NCI-H446 (cell line): ENCODE measurements at places on chromosomes 1 and 21.
A peak's percentile ranks its signal among the peaks of the same experiment; 100 is the strongest.

- no peak for DNase-seq
These were observed 206.0 kb downstream of the CENPF start for GRCh38 chr1:214808845-214809460.

DNA sequence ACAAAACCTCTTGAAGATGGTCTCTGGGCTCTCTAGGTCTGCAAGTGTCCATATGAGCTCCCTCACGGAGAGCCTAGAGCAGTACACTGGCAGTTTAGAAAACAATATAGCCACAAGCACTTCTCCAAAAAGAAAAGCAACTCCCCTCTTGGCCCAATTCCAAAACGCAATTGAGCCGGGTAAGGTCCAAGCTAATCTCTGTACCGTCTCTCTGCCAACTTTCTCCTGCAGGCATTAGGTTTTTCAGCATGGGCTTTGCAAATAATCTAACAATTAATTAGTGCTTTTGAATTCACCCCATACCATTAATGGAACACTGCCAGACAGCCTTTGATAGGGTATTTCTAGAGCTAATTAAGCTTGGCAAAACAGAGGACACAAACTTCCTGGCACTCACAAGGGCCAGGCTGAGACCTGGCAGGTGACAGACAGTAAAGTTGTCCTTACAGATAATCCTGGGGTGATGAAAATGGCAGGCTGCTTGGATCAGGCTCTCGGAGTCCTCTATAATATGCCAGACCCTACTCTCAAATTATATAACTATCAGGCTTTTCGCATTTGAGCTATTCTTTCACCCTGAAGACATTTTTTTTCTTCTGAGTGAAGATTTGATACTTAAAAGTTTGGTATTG, 39.8 kb downstream of the TGFBR3 start:
- peak; percentile 96 for DNase-seq

- DNase-seq: peak; percentile 99
These were observed 227.1 kb downstream of the GRIK3 start for GRCh38 chr1:36807262-36807661.

DNA sequence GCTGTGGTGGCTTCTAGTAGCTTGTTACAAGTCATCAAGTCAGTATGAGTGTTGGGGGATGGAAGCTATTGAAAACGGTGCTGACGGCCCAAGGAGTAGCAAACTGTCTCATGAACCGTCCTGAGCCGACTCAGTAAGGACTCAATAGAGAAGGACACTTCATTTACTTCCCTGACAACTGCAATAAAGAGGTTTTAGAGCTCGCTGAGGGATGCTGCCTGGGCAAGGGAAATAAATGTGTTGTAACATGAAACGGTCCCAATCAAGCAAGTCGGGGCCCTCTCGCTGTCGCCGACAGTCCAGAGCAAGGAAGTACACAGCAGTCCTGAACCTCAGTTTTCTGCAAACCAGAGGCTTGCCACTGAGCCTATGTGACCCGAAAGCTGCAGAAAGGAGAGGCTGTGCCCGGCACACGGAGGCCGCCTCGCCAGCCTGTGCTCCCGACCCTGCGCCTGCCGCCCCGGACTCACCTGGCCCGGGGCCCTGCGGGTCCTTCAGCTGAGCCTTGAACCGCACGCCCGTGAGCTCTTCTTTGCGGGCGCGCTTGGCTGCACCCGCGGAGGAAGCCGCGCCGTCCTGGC, 423 bp downstream of the URB1 start:
- no peak for DNase-seq

DNA sequence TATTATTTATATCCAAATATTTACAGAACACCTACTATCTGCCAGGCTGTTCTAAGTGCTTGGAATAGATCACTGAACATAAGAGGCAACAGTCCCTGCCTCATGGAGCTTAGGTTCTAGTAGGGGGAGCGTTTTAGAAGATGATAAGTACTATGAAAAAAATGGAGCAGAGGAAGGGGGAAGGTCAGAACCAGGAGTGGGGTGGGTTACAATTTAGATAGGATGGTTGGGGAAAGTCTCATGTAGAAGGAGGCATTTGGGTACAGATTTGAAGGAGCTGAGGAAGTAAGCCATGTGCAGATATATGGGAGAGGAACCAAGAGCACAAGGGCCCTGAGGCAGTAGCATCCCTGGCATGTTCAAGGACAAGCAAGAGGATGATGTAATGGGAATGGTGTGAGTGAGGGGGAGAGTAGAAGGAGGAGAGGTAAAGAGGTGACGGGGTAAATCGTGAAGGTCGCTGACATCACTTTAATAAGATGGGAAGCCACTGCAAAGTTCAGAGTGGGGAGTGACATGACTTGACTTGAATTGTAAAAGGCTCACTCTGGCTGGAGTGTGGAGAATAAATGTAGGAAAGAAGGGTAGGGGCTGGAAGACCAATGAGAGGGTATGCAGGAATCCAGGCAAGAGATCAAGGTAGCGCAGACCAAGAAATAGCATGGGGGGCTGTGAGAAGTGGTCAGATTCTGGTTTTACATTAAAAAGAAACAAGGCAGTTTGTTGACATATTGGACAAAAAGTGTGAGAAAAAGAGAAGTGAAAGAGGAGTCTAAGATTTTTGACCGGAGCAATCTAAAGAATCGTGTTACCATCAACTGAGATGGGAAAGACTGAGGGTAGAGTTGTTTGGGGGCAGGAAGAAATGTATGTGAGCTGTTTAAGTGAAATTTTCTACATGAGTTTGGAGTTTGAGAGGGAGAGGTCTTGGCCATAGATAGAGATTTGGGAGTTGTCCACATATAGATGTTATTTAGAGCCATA, 92.6 kb downstream of the LPAR3 start:
- no peak for DNase-seq

DNA sequence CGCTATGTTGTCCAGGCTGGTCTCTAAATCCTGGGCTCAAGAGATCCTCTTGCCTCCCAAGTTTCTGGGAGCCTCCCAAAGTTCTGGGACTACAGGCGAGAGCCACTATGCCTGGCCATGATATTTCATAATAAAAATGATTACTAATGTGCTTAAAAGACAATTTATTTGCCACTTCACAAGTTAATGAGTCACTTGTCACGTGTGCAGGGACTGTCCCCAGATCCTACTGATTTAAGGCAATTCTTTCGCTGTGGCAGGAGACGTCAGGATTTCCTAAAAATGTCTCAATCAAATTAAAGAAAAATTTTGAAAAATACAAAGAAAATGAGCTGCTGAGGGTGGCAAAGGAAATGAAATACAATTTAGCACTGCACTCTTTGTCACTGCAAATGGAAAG, 43.5 kb downstream of the B3GALNT2 start:
- DNase-seq: no peak

- DNase-seq: no peak
These were observed 78.0 kb downstream of the PDE9A start for GRCh38 chr21:42731264-42732032.

GRCh38 chr1:59070610-59071009, 226.3 kb upstream of the FGGY start:
- DNase-seq: no peak

DNA sequence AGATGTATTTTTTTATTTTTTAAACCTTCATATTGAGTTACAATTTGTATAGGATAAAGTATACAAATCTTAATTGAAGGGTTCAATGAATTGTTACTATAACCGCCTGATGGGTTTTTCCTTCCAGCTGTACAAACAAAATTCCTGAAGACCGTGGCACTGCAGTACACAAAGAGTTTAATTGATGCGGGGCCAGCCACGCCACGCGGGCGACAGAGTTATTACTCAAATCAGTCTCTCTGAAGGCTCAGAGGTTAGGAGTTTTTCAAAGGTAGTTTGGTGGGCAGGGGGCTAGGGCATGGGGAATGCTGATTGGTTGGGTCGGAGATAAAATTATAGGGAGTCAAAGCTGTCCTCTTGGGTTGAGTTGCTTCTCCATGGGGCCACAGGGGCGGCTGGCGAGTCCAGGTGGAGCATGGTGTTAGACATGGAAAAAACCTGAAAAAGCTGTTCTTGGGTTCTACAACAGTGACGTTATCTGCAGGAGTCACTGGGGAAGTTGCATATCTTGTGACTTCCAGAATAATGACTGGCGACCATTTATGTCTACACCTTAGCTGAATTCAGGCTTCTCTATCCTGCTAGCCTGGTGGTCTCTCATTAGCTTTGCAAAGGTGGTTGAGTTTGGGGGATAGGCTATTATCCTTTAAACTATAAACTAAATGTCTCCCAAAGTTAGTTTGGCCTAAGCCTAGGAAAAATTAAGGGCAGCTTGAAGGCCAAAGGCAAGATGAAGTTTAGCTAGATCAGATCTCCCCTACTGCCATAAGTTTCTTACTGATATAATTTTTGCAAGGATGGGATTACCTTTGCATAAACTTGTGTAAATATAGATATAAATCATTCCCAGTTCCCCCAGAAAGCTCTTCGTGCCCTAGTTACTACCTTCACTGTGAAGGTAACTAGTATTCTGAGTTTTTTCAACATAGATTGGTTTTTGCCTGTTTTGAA, 13.0 kb upstream of the TMEM9 start:
- DNase-seq: no peak

DNA sequence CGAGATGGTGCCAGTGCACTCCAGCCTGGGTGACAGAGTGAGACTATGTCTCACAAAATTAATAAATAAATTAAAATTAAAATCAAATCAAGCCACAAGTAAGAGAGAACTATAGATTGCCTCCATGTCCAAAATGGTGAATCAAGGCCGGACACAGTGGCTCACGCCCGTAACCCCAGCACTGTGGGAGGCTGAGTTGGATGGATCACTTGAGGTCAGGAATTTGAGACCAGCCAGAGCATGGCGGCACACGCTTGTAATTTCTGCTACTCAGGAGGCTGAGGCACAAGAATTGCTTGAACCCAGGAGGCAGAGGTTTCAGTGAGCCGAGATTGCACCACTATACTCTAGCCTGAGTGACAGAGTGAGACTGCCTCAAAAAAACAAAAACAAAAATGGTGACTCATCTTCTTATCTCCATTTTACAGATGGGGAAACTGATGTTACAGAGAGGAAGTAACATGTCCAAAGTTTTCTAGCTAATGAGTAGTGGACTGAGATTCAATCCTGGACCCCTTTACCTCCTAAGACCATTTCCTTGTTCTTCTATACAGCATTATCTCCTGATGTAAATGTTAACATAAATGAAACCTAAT, 99.0 kb upstream of the HNRNPU start:
- DNase-seq: no peak

GRCh38 chr1:28862571-28863403, 50.8 kb downstream of the OPRD1 start:
- no peak for DNase-seq

DNA sequence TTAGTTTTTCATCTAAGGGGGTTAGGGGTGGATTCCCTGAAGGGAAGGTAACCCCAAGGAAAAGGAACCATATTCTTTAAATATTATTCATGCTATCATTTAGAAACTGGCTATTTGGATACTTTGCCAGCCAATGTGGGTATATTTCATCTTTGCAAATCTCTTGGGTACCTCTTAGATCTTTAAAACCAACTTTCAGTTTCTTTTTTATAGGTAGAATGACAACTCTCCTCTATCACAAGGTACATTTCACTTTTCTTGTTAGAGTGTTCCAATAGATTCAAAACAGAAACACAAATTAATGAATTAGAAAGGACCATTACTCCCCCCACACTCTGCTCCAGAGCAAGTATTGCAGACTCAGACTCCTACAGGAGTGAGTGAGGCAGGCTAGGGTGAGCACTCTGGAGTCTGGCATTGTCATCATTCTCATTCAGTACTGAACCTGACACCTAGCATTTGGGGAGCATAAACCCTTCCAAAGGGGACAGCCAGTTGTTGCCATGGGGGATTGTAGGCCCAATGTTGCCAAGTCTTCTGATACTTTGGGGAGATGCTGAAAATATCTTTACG, 43.0 kb downstream of the MACO1 start:
- DNase-seq: no peak

DNA sequence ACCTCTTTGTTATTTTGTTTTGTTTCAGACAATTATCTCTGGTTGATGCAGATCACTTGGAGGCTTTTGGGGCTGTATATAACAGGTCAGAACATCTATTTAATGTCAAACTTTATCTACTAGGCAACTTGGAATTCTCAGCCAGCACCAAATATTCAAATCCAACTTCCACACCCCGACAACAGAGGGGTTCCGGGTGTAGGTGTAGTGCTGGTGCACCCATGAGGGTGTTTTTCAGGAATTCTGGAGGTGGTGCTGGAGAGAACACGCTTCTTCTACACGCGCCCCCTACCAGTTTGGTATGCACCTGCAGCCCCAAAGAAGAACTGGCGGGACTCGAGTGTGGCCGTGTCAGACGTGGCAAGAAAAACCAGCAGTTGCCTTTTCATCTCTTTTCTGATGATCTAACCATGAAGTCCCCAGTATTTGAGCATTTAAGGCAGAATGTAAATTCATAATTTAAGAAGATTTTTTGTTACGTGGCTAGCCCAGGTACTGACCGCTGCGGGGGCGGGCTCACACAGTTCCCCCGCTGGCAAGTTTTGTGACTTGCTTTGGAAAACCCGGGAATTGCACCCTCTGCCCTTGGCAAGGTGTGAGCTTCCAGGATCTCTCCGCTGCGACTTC, 462 bp upstream of the TLCD4 start:
- DNase-seq: peak; percentile 82

DNA sequence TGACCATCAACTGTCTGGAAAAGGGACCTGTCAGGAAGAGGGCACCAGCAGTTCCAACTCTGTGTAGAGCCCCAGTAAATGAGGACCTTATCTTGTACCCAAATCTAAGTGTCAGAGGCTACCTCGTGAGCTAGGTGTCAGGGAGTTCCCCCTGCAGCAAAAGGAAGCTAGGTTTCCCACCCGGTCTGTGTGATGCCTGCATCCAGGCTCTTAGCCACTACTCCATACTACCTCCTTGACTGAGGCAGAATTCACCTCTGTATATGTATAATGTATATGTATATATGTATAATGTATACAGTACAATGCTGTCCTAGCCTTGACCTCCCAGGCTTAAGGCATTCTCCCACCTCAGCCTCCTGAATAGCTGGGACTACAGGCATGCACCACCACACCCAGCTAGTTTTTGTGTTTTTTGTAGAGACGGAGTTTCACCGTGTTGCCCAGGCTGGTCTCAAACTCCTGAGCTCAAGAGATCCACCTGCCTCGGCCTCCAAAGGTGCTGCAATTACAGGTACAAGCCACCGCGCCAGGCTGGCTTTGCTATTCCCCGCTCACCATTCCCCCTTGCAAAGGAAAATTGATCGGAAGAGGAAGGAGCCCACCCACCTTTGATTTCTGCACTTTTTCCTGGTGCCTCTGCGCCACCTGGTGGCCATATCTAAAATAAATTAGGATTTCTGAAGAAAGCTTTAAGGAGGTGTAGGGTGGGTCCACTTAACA, 15.7 kb upstream of the LUZP1 start:
- DNase-seq: peak; percentile 76

GRCh38 chr1:179953974-179954492, 577 bp upstream of the CEP350 start:
- peak; percentile 70 for DNase-seq

GRCh38 chr21:45076245-45076711, 1.9 kb downstream of the ADARB1 start:
- DNase-seq: no peak

GRCh38 chr1:46983830-46984586, 39.5 kb upstream of the CYP4X1 start:
- DNase-seq: no peak
